ENCODE measurements at places on chromosomes 16 and 17. TPM values are rescaled to one million over a fixed set of nuclear protein-coding genes. Genes with fewer than 3 reads are reported as not detected.

DDX28 gene
- total RNA-seq = 14.9 TPM

TMC5 gene
- total RNA-seq = not detected

CCL2 gene
- total RNA-seq = not detected

CLEC3A gene
- total RNA-seq = not detected

MMP2 gene
- total RNA-seq = 0.49 TPM

ZPBP2 gene
- not detected for total RNA-seq

ADAD2 gene
- not detected for total RNA-seq

GPR142 gene
- not detected for total RNA-seq

CDRT15L2 gene
- total RNA-seq = not detected

TNK1 gene
- 4.8 TPM for total RNA-seq

LGALS3BP gene
- 25.0 TPM for total RNA-seq

CLEC19A gene
- total RNA-seq = not detected

TELO2 gene
- total RNA-seq = 27.4 TPM

HCRT gene
- not detected for total RNA-seq

RNF222 gene
- 0.81 TPM for total RNA-seq

Measured in CD4-positive, CD25-positive, alpha-beta regulatory T cell (primary cell).